ENCODE measurements at places on chromosomes 7 and 10.

GRCh38 chr7:80707318-80707717 lies 68.9 kb downstream of the CD36 start:
- DNase-seq = no peak

GRCh38 chr10:124321433-124322089 lies 97.2 kb downstream of the OAT start:
- DNase-seq = no peak

DNA sequence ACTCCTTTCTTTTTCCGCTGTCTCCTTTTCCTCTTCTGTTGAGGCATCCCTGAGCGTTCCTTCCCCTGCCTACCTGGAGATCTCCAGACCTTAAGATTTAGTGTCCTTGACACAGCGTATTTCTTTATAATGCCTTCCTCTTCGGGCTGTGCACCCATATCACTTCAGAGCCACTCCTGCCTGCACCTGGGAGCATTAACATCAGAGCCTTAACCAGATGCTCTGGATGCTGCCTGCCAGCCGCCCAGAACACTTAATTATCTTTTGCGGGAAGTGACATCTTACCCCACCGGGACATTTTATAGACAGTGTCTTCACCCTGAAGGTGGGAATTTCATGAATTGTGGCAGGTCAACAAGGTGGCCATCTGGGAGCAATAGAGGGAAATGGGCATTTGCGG lies 24.2 kb downstream of the UBTD1 start:
- DNase-seq = no peak

DNA sequence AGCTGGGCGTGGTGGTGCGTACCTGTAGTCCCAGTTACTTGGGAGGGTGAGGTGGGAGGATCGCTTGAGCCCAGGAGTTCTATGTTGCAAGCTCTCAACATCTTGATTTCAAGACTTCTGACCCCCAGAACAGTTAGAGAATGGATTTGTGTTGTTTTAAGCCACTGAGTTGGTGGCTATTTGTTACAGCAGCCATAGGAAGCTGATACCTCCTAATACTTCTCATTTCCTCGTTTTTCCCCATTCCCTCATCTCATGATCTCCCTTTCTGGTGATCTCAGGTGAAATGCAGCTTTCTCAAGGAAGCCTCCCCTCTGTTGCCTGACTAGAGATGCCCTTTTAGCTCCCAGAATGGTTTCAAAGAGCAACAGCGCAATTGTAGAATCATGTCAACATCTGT lies 378.8 kb downstream of the TYW1 start:
- no peak for DNase-seq

DNA sequence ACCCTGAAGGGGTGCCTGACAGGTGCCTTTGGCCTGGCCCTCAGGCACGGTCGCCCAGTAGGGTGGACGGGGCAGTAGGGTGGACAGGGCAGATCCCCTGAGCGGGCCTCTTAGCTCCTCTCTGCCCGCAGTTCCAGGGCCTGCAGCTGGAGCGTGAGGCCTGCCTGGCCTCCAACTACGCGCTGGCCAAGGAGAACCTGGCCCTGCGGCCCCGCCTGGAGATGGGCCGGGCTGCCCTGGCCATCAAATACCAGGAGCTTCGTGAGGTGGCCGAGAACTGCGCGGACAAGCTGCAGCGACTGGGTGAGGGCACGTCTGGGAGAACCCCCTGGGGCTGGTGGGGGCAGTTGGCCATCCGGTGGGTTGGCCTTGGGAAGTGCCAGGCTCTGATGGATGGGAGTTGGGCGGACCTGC lies 1.7 kb downstream of the VPS37D start:
- DNase-seq = no peak

GRCh38 chr7:13604178-13604577 lies 385.3 kb downstream of the ETV1 start:
- DNase-seq = no peak

GRCh38 chr7:94064541-94065191 lies 60.5 kb upstream of the BET1 start:
- DNase-seq = no peak

DNA sequence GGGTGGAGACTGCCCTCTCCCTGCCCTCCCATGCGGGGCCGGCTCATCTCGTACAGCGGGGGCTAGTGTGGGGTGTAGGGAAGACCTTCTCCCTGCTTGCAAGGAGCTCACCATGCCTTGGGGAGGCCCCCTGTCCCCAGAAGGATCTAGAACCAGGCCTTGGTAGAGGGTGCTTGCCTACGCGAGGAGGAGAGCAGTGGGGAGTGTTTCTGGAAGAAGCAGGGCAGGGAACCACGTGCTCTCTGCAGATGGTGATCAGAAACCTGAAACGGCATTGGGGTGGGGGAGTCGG lies 2.7 kb downstream of the MAFK start:
- DNase-seq = no peak

All from CD4-positive, alpha-beta T cell treated with Interleukin-15 for 4 hours (primary cell).